ENCODE measurements at places on chromosomes 11 and 22. TPM values are rescaled to one million over a fixed set of nuclear protein-coding genes. Genes with fewer than 3 reads are reported as not detected.

- DNase-seq: no peak
Observed at GRCh38 chr11:104699981-104700380, 198.3 kb downstream of the CASP12 start.

GRCh38 chr11:97454988-97455387 lies 1065.2 kb downstream of the JRKL start:
- no peak for DNase-seq

Gene LRRC74B
- total RNA-seq: not detected

DNA sequence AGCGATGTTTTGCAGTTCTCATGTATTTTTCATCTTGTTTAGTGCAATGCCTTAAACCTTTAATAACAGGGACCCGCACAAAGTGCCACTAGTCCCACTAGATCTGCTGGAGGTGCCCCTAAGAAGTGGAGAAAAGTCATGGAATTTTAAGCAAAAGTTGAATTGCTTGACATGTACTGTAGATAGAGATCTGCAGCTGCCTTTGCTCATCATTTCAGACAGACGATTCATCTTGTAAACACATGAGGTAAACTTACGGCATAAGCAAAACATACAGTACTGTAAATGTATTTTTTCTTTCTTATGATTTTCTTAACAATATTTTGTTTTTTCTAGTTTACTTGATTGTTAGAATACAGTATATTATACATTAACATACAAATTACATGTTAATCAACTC lies 295.6 kb downstream of the CASP12 start:
- no peak for DNase-seq

- no peak for DNase-seq
Observed at GRCh38 chr22:46560696-46561295, 23.4 kb upstream of the CELSR1 start.

Gene SPDYC
- total RNA-seq: not detected

DNA sequence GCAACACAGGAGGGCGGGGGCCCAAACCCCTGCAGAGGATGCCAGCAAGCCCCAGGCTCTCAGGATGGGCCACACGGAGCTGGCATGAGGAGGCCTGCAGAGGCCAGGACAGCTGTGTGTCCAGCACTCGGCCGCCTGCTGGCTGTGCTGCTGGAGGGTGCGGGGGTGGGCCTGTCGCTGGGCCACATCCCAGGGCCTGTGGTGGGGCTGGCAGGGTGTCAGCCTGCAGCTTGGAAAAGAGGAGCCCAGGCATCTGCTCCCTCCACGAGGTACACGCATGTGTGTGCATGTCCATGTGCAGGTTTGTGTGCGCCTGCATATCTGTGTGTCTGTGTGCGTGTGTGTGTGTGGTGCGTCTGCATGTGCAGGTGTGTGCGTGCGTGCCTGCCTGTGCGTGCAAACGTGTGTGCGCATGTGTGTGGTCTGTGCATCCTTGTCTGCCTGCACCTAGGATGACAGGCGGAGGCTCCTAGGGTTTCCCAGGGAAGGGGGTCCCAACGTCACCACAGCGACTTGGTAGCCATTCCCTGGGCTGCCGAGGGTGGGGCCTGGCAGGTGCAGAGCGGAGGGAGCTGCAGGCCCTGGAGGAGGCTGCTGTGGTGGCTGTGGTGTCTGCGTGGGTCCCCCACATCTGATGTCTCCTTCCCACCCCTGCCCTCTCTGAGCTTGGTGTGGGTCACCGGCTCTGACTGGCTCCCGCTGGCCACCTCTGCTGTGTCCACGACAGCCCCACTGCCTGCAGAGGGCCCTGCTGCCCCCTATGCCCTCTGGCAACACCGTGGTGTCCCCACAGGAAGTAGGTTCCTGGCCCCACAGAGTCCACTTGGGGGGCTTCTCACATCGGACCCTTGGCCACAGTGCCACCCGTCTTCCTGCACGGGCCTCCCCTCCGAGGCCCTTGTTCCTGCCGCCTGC lies 17.1 kb downstream of the BRSK2 start:
- no peak for DNase-seq

- peak; percentile 15 for DNase-seq
Observed at GRCh38 chr22:36860821-36861659, at the start of gene NCF4. Gene NCF4 (plus strand): TSS chr22:36861006. CDS start chr22:36861172, 166 bp downstream.

DNA sequence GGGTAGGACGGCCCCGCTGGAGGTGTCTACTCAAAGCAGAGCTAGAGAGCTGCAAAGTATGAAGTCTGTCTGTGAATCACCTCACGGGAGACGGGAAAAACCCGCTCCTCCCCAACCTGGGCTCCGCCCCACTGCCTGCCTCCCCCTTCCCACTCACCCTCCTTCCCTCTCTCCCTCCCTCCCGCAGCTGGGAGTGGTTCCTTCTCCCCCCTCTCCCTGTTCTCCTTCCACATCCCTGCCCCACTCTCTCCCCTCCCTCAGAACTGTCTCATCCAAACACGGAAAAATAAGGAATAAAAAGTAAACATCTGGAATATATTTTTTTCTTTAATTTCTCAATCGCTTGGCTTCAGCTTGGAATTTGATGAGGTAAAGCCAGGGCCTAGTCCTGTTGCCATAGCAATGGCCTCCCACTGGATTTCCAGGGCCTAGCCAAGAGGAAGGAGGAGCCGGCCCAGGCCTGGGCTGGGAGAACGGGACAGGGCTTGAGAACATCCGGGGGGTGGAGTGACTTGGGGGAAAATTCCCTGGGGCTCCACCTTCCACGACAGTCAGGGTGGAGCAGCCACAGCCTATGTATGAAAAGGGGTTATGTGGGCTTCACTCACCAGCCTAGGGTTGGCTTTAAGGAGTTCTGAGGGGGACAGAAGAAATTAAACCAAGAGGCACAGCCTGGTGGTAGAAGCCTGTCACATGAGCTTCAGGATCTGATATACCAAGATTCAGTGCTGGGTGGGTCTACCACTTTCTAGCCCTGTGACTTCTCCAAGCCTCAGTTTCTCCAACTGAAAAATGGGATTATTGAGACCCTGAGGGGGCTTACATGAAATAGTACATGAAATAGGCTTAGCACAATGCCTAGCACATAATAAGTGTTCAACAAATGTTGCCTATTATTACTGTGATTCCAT lies 2.2 kb downstream of the TNKS1BP1 start:
- peak; percentile 51 for DNase-seq

DNA sequence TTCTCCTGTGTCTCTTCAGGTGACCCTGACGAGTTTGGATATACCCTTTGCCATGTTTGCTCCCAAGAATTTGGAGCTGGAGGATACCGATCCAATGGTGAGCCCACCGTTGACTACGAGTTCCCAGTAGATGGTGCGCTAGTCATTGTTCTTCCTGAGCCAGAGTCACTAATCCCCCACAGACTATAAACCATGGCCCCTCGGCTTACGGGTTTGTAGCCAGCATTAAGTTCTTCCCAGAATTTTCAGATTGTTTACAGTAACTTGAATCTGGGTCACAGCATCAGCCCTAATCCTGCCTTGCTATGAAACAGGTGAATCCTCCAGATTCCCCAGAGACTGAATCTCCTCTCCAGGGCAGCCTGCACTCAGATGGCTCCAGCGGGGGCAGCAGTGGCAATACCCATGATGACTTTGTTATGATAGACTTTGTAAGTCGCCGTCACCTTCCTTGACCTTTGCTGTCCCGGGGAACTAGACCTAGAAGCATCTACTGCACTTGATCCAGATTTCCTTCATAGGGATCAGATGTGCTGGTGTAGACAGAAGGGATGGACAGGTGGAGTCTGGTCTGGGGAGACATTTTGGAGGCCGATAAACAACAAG lies 31.8 kb downstream of the ARHGAP1 start:
- DNase-seq: no peak

DNA sequence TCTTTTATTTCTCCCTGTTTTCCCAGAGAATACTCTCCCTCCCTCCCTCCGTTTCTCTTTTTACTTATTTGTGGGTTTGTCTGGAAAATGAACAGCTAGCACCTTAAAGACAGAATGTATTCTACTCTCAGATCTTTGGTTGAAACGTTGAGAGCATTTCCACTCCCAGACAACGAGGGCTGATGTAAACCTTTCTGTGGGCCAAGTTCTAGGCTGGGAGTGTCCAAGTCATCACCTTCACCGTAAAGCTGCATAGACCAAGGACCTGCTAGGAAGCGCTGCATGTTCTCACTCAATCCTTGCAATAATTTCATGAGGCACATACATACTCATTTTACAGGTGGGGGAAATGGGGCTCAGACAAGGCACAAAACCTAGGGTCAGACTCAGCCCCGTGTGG lies 32.4 kb downstream of the MYH9 start:
- peak; percentile 67 for DNase-seq

Gene PATE2
- not detected for total RNA-seq

DNA sequence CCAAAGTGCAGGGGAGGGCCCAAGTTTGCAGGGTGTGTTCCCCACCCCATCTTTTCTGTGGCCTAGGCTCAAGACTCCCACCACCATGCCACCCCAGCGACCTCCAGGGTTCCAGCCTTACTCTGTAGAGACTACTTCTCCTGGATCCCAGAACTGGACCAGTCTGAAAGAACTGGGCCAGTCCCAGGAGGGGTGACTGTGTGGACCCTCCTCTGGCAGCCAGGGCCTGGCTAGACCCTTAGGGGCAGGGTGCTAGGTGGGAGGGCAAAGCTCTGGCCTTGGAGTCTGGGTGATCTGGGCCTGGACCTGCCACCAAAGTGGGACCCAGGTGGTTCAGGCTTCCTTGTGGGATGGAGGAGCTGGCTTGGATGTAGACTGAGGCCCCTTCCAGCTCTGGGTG lies 41.8 kb upstream of the ACCSL start:
- DNase-seq: no peak

DNA sequence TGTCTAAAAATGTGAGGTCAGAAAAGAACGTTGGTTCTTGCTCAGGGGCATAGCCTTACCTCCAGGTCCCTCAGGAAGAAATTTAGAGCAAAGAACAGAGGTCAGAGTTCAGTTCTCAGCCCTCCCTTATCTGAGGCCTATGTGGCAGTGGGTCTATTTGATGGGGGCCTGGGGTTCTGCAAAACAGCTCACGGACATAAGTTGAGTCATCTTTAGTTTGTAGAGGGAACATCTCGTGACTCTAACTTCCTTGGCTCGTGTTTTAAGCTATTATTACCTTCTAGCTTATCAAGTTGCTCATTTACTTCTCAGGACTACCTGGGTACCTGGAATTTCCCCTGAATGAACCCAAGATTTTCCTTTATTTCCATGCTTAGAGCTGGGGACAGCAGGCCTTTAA lies 91.3 kb upstream of the AMOTL1 start:
- DNase-seq: no peak

DNA sequence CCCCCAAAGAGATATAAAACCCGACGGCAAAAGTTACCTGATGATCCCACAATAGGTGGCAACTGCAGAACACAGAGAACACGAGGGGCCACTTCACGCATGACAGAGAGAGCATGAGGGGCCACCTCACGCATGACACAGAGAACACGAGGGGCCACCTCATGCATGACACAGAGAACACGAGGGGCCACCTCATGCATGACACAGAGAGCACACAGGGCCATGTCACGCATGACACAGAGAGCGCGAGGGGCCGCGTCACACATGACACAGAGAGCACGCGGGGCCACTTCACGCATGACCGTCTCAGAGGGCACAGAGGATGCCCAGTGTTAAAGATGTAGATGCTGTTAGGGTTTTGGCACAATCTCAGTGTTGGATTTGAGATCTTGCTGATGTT lies 1359.5 kb downstream of the TBC1D22A start:
- no peak for DNase-seq

DNA sequence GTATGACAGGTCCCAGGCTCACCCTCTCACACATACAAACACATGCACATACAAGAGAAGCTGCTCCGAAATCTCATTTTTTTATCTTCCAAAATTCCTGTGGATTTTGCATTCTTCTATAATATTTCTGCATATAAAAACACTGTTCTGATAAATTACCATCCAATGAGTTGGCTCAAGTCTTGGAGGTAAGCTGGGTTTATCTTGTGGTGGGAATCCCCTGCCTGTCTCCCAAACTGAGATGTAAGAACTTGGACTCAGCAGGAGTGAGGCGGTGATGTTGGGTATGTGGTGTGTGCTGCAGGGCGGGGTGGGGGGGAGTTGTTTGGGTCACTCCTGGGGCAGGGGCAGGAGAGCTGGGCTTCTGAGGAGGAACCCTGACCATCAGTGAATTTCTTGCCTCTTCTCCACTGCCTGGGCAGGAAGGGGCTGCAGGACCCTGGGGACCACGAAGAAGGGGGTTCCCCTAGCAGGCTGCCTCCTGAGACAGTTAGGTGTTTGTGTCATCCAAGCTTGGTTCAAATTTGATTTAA lies 6.8 kb upstream of the P2RY6 start:
- no peak for DNase-seq

- DNase-seq: no peak
Observed at GRCh38 chr11:1090600-1091331, 16.1 kb downstream of the MUC2 start.

Gene TLCD5
- total RNA-seq: 0.70 TPM

GRCh38 chr11:1718326-1718725 lies 21.3 kb downstream of the KRTAP5-6 start:
- no peak for DNase-seq

DNA sequence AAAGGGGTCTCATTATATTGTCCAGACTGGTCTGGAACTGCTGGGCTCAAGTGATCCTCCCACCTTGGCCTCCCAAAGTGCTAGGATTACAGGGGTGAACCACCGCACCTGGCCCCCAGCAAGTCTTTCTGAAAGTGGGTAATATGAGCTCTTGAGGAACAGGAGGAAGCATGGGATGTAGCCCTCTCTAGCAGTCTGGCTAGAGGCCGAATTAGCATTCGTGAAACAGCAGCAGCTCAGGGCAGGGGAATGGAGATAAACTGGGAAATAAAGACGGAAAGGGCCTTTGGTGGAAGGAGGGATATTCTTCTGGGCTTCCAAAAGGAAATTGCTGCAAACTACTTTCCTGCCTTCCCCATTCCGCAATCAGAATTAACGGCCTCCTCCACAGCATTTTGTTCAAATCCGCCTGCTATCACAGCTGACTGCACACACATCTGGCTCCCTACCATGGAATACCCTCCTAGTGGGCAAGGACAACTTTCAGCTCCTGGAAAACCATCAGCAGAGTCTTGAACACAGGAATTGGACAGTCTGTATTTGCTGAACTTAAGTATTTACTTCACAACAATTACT lies 44.3 kb downstream of the MICAL3 start:
- DNase-seq: no peak

Gene DCUN1D5
- total RNA-seq: 14.4 TPM

DNA sequence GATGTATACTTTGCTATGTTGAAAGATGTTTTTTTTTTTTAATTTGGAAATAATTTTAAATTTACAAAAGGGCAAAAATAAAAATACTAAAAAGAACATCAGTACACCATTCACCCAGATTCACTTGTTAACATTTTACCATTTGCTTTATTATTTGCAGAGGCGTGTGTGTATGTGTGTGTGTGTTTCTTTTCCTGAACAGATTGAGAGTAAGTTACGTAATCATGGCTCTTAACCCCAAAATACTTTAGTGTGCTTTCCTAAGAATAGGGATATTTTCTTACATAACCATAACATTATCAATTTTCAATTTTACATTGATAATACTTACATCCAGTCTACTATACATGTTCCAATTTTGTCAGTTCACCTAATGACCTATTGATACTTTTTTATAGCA lies 91.5 kb upstream of the HORMAD2 start:
- DNase-seq: no peak

Data from CD4-positive, alpha-beta memory T cell (primary cell).